ENCODE measurements at places on chromosomes 12 and 14.
A peak's percentile ranks its signal among the peaks of the same experiment; 100 is the strongest.

DNA sequence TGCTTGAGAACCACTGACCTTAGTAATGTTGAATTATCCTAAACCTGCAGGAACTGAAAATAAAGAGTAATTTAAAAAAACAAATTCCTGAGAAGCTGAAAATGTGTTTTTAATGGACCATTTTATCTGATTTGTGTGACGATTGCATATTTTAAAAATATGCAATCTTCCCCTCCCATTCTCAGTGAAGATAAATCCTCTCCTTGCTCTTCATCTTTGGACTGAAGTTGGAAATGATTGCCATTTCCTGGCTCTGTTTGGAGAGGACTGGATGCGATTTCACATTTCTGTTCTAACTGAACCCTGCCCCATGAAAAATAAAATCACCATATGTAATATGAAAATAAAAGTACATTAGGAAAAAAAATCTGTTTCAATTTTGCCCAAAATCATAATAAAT lies 216.3 kb downstream of the SLC6A15 start:
- DNase-seq = no peak

DNA sequence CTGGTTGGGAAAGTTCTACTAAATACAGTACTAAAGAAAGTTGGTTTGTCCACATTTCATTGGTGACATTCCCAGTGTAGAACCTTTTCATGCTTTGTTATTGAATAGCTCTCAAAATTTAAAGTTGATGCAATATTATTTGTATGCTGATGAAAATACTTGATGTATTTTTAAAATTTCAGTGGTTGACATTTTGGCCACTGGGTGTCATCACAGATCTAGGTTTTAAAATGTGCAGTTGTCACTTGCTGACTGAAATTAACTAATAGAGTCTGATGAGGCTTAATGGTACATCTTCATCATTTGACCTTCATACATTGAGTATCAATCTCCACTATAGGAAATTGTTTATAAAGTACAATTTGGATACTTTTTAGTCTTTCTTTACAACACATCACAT lies 37.1 kb downstream of the CMAS start:
- no peak for DNase-seq

- DNase-seq = no peak
Measured at GRCh38 chr12:53694756-53695151, 18.9 kb upstream of the ATP5MC2 start.

- DNase-seq = no peak
Measured at GRCh38 chr14:20197459-20197858, 6.8 kb downstream of the OR11G2 start.

DNA sequence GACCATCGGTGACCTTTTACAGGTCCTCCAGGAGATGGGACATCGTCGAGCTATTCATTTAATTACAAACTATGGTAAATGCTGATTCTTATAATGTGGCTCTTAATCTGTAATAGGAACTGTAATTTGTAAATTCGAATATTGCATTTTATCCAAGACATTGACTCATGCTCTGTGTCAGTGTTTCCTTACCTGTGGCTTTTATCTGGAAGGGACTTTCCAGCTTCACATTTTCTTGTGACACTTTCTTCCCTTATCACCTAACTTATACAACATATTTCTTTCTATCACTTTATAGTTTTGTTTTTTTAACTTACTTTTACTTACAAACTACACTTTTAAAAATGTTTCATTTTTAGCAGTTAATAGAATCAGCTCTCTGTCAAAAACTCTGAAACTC lies 14.8 kb downstream of the IRAK3 start:
- no peak for DNase-seq

GRCh38 chr12:93059925-93060665 lies 131.0 kb upstream of the EEA1 start:
- DNase-seq = no peak

DNA sequence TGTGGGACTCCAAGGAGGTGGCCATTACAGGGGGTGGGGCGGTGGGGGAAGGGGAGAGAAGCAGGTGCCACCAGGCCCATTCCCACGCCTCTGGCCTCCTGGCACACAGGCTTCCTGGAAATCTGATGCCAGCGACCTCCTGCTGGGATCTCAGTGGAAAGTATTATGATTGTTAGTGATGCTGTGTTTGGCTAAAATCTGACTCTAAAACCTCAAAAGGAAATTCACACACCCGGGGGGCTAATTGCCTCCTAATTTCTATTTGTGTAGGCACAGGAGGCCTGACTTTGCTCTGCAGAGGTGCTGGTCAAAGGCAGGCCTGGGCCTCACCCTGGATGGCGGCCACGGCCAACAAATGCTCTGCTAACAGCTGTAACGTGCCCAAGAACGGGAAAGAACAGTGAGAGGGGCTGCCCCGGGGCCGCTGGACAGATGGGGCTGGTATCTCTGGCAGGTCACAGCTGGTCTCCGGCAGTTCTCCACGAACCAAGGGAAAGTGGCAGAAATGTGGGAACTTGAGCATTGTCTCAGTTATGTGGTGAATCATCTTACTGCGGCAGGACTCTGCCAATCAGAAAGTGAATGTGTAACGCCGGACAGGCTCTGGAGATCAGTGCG lies 14.3 kb downstream of the FAM181A start:
- peak; percentile 73 for DNase-seq

GRCh38 chr12:66774929-66775328 lies 96.1 kb upstream of the GRIP1 start:
- DNase-seq = no peak

DNA sequence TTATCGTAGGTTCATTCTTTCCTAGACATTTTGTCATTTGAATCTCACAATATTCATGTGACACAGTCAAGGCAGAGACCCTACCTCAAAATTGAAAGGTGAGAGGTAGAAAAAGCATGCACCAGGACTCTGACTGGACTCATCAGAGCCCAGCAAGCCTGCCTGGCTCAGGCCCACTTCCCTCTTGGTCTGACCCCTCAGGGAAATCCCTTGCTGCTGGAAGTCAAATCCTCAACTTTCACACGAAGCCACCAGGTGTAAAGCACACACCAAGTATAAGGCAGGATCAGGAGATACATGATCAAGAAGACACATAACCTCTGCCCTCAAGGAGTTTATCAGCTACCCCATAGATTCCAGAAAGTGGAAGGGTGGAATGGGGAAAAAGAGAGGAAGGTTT lies 18.8 kb downstream of the NIN start:
- DNase-seq = no peak

DNA sequence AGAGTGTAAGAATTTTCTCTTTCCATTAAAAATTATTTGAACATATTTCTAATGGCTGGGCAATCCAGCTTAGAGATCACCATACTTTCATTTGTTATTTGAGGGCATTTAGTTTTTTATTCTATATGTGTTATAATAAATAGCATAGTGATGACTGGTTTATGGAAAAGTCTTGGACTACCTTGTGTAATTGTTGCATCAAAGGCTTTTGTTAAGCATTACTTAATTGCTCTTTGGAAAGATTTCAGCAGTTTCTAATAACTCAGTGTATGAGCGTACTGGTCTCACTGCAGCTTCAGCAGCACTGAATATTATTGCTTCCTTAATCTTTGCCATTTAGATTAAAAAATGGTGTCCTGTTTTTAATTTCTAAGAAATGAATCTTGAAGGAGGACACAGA lies 22.8 kb downstream of the TMEM19 start:
- no peak for DNase-seq

GRCh38 chr12:96153131-96153725 lies 40.9 kb upstream of the ELK3 start:
- no peak for DNase-seq

DNA sequence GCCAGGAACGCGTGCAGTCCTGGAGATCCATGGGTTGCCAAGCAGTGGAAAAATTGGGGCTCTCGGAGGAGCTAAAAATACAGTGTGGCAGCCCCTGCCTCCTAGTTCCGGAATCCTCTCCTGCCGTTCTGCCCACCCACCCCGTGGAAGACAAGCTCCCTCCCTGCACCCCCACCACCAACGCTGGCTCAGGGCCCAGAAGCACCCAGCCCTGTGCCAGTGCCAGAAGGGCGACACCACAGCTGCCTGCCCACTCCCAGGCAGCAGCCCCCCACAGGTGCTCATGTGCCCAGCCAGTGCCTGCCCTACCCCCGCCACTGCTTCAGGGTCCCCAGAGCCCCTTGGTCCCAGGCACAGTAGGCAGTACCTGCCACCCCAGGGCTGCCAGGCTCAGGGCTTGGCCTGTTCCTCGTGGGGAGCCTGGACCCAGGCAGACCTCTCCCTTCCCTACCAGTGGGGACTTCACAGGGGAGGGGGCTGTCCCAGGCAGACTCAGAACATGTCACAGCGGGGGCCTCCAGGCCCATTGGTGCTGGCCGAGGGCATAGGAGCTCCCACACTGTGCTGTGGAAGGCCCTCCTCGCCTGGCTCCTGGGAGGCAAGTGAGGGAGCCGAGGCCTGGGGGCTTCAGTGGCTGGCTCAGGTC lies 7.4 kb downstream of the INF2 start:
- peak; percentile 78 for DNase-seq

GRCh38 chr14:91005716-91006115 lies 54.7 kb downstream of the RPS6KA5 start:
- no peak for DNase-seq

GRCh38 chr14:102235275-102235897 lies 69.6 kb downstream of the MOK start:
- peak; percentile 52 for DNase-seq

DNA sequence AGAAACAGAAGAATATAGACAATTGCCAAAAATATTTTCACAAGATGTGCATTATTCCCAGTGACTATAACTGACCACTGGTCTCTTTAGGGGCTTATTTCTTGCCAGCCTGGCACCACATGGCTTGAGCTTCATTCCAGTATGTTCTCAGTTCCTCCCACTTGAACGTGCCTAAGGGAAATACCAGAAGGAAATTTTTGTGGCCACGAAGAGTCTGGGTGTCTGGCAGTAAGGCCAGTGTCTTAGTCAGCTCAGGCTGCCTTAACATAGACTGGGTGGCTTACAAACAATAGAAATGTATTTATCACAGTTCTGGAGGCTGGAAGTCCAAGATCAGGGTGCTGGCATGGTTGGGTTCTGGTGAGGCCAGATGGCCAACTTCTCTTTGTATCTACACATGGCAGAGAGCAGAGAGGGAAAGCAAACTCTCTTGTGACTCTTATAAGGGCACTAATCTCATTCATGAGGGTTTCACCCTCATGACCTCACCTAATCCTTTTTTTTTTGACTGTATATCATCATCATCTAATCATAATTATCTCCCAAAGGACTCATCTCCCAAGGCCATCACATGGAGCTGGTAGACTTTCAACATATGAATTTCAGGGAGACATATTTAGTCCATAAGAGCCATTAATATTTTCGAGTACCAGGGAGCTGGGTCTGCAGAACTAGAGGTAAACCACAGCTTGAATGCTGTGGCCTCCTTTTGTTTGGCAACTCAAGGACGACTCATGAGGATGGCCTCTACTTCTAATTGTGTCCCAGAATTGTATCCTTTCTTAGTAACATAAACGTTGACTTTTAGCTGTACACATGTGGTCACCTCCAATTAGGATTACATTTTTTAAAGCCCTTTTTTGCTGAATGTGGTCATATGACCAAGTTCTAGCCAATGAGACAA lies 5.1 kb upstream of the SMOC1 start:
- no peak for DNase-seq

DNA sequence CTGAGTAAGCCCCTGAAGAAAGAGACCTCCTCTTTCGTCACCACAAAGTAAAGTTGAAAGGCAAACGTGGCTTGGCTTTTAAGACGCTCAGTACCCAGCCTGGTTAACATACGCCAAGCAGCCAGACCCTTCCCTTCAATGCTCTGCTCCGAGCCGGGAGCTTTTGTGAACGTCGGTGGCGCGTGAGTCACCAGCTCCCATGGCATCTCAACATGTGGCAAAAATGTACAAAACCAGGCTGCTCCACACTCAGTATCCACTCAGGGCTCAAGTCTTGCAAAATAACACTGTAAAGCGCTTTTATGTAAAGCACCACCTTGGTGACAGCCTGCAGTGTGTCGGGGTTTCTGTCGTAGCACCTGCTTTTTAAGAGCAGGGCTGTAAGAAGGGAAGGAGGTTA lies 89.0 kb downstream of the SETD3 start:
- no peak for DNase-seq

GRCh38 chr14:49863487-49864281 lies 11.1 kb upstream of the NEMF start:
- no peak for DNase-seq

GRCh38 chr14:68580096-68580645 lies 212.7 kb downstream of the ZFP36L1 start:
- DNase-seq = no peak

GRCh38 chr12:106986135-106986534 lies 811 bp downstream of the MTERF2 start:
- no peak for DNase-seq

GRCh38 chr12:97038834-97039233 lies 131.8 kb downstream of the NEDD1 start:
- DNase-seq = no peak

- DNase-seq = no peak
Measured at GRCh38 chr14:63603749-63604277, 37.9 kb downstream of the WDR89 start.

GRCh38 chr14:71380271-71380670 lies 473.0 kb downstream of the PCNX1 start:
- no peak for DNase-seq
